Eye (tissue), 1 donor: ENCODE measurements at places on chromosomes 3 and 15.

DNA sequence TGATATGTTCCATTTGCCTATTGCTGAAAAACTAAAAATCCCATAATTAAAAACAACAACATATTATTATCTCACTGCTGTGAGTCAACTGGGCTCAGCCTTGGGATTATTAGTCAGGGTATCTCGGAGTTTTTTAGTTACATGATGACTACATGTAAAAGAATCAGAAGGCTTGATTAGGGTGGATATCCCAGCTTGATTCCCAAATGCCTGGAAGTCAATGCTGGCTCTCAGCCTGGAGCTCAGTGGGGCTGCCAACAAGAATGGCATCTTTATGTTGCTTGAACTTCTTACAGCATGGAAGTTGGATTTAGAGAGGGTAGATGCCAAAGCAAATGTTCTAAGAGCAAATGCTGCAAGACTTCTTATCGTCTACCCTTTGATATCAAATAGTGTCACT, 278.5 kb downstream of the PLOD2 start:
- DNase-seq: no peak

GRCh38 chr15:68347392-68347791, 69.8 kb downstream of the FEM1B start:
- peak; percentile 55 for DNase-seq

DNA sequence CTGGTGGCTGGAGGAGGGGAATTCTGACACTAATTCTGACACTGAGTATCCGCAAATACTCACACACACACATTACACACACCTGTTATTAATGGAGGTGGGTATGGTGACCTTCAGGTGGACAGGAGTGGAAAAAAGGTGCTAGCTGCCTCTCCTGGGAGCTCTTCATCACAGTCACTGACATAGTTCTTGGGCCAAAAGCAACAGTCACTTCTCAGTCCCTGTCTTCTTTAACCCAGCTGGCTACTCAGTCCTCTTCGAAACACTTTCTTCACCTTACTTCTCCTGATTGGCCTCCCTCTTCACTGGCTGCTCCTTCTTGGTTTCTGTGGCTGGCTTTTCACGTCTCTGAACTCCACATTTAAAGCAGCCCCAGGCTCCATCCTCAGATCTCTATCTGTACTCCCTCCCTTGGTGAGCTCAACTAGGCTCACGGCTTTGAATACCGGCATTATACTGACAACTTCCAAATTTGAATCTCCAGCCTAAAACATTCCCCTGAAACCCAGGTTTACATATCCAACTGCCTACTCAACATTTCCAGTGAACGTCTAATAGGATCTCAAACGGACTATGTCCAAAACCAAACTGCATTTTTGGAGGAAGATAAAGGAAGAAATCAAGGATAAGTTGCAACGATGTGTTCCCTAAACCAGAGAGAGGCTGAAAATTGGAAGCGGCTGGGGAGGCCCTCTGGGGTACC, 53.2 kb upstream of the HEG1 start:
- no peak for DNase-seq

GRCh38 chr3:32820430-32820829, 2.6 kb downstream of the TRIM71 start:
- peak; percentile 45 for DNase-seq

- DNase-seq: no peak
Observed at GRCh38 chr3:69865925-69866679, 126.8 kb downstream of the MITF start.

GRCh38 chr3:141379250-141379966, 11.1 kb downstream of the ZBTB38 start:
- no peak for DNase-seq

DNA sequence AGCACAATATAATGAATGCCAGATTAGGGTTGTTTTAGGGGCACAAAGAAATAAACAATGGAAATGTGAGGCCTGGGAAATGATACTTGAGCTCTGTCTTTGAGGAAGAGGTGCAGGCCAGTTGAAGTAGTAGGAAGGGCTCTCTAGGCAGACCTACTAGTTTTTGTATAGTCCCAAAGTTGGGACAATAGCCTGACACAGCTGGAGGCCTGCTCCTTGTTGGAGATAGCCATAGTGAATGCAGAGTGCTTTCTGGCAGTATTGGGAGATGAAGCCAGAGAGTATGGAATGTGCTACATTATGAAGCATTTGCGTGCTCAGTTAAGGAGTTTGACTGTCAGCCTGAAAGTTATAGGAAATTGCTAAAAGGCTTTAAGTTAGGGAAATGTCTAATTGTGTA, 251.2 kb upstream of the ZPLD1 start:
- DNase-seq: peak; percentile 16

DNA sequence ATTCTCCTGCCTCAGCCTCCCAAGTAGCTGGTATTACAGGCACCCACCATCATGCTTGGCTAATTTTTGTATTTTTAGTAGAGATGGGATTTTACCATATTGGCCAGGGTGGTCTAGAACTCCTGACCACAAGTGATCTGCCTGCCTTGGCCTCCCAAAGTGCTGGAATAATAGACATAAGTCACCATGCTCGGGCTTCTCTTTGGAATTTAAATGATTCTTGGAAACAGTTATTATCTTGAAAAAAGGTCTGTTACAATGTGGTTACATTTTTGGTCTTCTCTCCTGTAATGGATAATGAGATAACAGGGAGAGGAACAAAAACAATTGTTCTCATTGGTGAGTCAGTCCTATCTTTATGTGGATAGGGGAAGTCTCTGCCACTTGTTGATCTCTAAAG, 59.8 kb upstream of the AADACL2 start:
- DNase-seq: no peak

- DNase-seq: no peak
Observed at GRCh38 chr15:101037090-101037830, 118.1 kb downstream of the LRRK1 start.

DNA sequence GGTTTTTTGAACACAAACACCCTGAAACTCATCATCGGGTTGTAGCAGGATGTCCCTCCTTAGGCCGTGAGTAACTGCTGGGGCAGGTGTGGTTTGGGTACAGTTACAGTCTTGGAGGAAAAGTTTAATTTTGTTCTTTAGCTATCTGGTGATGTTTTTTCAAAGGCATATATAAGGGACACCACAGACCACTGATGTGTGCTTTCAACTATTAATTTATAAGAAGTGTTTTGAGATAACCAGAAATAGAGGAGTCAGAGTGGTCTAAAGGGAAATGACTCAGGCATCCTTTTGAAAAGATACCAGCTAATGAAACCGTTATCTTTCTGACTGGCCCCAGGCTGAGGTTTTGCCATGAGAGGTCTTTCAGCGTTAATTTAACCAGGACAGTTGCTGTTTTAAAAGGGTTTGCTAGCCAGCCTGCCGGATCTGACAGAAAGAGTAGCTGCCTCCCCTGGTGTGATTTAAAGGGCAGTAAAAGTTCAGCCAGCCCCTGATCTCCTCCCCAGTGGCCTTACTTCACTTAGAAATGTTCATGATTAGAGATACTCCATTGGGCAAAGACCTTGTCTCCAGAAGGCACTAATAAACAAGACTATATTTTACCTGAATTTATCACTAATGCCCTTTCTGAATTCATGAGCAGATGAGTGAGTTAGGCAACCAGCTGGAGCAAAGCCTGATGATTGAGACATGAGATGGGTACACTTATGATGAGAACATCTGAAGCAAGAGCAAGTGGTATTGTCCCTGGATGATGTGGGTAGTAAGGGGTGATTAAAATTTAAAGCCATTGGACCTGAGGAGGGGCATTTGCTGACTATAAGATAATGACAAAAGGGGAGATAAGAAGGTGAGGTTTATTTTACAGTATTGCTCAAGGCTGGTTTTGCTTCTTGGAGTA, 482.5 kb upstream of the TBL1XR1 start:
- peak; percentile 67 for DNase-seq

GRCh38 chr15:57438166-57438565, 61.9 kb downstream of the CGNL1 start:
- no peak for DNase-seq

DNA sequence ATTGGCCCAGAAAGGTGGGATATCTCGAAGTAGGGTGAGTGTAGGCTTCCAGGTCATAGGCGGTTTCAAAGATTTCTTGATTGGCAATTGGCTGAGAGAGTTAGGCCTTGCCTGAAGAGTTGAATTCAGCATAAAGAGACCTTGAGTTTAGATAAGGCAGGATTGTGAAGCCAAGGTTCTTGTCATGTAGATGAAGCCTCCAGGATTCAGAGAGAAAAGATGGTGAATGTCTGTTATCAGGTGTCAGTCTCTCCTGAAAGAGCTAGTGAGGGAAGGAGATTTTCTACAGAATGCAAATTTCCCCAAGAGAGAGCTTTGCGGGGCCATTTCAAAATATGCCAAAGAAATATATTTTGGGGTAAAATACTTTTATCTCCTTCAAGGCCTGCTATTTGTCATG, 217.0 kb upstream of the TLE3 start:
- DNase-seq: no peak

DNA sequence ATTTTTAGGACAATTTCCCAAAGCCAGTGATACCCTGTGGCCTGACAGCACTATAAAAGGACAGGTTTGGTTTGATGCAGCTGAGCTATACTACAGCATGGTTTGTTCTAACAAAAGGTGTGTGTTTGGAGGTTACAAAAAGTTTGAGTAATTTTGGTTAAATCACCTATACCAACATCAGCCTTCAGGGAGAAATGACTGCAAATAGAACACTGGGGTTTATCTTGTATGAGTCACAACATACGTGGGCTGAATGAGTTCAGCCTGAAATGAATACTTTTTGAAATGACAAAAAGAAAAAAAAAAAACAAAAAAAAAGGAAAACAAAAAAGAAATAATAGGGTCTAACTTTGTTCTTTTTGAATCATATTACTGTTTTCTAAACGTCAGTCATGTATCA, 345.7 kb downstream of the CNTN3 start:
- no peak for DNase-seq

- DNase-seq: no peak
Observed at GRCh38 chr15:62173215-62173614, 8.1 kb upstream of the C2CD4B start.

DNA sequence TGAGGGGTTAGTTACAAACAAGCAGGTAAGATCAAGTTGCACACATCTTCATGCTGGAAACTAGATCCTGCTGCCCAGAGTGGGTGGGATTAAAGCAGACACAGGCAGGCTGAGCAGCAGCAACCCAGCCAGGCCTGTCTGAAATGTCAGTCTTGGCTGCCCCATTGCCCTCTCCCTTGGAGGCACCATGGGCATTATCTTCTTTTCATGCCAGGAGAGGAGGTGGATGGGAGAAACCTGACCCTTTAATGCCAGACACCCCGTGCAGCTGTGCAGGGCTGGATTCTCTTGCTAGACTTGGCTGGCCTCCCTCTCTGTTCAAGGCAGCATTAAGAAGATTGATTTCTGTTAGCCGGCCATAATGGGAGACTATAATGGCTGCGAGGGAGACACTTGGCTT, 23.0 kb upstream of the EPHB1 start:
- DNase-seq: no peak

DNA sequence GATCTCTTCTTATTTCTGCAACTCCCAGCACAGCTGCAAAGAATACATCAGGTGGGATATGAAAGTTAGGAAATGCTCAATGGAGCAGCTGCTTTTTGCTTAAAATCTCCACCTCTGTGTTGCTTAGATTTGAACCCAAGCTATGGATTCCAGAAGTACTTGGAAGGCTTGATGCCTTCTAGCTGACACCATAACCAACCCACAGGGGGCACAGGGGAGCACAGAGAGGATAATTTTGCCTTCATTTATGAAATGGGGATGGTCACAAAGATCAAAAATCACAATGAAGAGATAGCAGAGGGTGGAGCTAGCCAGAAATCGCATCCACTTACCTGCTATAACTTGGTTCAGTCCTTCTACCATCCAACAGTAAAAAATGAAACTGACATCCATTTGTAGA, 75.7 kb downstream of the DUT start:
- DNase-seq: no peak

DNA sequence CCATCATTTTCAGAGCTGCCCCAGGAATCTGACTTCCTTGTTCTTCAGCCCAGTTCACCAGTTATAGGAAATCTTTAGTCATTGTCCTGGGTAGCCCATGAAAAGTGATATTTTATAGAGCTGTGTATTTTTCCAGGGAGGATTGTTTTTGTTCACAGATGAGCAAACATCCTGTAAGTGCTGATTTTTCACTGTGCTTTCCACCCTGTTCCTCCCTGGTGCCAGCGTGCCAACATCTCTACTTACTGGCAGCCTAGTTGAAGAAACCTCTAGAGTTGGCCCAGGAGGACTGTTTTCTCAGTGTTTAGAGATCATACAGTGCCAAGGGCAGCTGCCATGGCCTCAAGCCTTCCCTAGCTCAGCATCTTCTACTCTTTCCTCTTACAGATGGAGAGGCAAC, 41.3 kb downstream of the ST6GAL1 start:
- no peak for DNase-seq

GRCh38 chr3:112815981-112816380, 30.7 kb downstream of the CD200R1L start:
- DNase-seq: no peak

- no peak for DNase-seq
Observed at GRCh38 chr3:49498239-49498638, 28.2 kb downstream of the DAG1 start.

GRCh38 chr3:4983739-4984510, 4.7 kb downstream of the BHLHE40 start:
- peak; percentile 34 for DNase-seq

DNA sequence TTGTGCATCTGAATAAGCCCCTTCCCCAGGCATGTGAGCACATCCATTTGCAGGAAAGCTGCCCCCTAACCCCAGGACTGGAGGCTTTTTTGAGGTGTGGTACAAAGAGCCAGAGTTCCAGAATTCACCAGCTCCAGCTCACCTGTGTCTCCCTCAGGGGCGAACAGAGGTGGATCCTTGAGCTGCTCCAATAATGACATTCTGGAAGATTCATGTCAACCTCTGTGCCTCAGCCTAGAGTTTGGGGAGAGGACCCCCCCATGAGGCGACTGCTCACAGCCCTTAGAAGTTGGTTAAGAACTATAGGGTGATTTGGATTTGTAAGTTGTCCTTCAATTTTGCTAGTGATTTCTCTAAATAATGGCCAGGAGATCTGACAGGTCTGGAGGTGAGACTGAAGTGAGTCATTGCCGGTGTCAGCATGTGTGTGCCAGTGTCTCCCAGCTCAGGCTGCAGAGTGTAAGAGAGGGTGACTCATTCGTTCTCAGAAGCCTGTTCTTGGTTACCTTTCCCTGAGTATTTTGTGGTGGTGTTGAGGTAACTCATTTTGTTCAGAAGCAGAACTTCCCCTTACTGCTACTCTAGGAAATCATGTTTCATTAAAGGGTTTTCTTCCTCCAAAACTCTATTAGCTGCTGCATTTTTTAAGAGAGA, 136.9 kb upstream of the TOPAZ1 start:
- no peak for DNase-seq

GRCh38 chr15:35487417-35487816, 58.5 kb downstream of the DPH6 start:
- DNase-seq: no peak

DNA sequence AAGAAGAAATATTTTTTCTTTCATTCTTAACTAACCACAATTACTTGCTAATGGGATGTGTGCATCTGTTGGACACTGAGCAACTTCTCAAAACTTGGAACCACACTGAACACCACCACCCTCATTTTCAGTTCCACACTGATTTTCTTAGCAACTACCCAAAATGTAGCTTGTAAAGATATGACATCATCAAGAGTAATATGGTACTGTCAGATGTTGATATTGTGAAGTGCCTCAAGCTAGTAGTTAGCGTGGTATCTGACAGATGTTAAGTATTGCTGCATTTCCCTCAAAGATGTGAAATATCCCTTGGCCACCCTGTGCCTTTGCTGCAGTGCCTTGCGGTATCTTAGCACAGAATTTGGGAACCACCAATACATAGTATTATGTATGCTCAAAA, 9.3 kb downstream of the RFTN1 start:
- no peak for DNase-seq
